ENCODE measurements at places on chromosomes 3 and 15.

DNA sequence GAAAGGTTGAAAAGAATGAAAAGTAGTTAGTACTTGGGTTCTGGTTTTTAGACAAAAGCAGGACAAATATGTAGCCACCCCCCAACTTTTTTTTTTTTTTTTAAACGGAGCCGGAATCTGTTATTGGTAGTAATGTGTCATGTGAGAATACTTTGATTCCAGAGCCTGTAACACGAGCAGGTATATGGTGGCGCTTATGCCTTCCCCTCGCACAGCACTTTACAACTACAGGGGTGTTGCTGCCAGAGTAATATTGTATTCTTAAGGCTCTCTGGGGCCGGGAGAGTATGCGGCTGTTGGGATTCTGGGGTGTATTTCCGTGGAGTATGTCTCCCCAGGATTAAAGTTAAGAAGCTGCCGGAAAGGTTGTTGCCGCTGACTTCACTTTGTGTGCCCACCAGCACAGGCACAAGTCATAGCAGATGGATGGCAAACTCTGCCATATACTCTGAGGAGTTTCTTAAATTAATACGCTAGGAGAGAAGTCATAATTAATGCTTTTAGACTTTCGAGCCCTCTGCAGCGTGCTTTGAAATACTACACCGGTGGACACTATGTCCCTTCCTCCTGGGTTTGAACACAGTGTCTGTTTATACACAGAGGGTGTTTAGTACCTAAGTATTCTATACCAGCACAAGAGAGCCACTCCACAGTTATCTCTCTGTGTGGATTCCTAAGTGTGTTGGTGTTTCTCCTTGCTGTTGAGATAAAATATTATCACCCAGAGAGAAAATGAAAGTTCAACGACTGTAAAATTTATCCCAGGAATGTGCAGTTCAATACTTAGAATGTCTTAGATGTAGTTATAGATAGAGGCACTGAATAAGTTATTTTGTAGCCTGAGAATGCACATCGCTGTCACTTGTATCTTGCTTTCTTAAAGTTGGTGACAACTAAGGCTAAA is 1.4 kb downstream of the MBNL1 start:
- DNase-seq = no peak

- DNase-seq = no peak
Measured at GRCh38 chr3:4995500-4996053, 16.3 kb downstream of the BHLHE40 start.

DNA sequence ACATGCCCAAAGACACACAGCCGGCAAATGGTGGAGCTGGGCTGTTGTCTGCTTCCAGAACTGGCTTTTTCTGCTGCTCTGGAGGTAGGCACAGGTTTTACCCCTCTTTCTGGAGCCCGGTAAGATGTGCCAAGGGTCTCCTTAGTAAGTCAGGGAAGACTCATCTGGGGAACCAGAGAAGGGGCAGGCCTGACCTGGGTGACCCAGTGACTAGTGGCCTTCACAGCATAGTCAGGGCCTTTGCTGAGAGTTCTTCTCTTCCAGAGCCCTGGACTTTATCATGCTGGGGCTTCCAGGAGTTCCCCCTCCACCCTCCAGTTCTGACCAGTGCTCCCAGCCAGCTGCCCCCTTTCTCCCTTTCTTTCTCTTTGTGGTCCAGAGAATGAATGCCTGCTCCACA is 3.2 kb downstream of the CD276 start:
- DNase-seq = no peak

DNA sequence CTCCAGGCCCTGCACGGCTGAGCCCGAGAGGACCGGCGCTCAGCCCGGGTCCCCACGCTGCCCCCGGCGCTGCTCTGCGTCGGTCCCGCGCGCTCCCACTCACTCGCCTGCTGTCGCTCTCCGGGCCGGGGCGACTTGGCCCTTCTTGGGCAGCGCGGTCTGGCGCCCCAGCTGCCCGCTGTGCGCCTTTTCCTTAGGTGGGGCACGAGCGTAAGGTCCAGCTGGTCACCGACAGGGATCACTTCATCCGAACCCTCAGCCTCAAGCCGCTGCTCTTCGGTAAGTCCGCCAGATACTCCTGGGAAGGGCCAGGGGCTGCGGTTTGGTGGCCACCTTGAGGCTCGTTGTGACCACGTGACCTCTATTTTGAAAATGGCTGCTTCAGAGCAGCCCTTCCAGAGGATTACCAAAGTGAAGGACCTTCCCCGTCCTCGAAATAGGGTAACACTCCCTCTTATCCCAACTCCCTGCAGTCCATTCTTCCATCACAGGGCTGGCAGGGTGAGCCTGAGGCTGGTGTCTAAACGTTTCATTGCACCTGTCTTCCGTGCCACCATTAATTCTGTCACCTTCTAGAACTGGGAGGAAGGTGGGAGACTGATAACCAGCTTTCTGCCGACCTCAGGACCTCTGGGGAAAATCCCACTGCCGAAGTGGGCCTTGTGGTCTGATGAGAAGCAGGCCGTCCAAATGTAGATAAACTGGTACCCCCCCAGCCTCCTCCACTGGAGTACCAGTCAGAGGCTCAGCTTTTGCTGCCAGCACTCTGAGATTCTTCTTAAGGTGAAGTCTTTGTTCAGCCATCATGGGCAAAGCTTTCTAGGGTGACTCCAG is 812 bp downstream of the P4HTM start:
- no peak for DNase-seq

GRCh38 chr15:57328897-57329296 is 47.4 kb upstream of the CGNL1 start:
- DNase-seq = no peak

- DNase-seq = no peak
Measured at GRCh38 chr3:116034794-116035193, 410.5 kb downstream of the LSAMP start.

DNA sequence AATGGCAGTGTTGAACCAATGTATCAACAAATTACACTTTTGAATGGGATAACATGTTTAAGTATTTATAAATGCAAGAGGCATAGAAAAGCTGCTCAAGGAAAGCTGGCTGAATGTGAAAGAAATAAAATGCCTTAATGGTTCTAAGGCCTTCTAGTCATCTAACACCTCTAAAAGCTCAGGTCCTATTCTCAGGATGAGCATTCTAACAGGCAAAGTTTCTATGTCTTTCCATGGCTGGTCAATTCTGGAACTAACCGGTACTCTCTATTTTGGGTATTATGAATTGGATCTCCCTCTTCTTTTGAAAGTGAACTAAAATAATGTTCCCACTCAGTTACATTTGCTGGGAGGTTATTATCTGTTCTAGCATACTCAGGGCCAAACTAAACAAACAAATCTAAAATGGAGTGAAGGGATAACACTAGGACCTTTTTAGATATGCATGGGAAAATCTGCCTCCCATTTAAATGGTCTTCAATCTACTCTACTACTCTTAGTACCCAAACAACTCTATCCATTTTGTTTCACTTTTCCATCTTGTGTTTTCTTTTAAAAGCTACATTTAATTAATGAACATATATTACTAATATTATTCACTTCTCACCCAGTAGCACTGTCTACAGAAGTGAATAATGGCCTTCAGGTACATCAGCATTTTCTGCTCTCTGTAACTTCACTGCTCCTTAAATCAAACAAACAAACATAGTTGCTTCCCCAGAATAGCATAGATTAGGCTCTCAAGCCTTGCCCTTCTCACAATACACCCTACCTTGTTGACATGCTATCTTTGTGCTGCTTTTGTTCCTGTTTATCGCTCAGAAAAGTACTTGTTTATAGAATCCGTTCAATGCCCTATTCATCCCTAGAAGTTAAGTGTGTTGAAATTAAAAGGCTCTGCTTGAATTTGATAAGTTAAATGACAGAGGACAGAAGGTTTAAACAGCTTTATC is 46.4 kb downstream of the CBLB start:
- DNase-seq = no peak

DNA sequence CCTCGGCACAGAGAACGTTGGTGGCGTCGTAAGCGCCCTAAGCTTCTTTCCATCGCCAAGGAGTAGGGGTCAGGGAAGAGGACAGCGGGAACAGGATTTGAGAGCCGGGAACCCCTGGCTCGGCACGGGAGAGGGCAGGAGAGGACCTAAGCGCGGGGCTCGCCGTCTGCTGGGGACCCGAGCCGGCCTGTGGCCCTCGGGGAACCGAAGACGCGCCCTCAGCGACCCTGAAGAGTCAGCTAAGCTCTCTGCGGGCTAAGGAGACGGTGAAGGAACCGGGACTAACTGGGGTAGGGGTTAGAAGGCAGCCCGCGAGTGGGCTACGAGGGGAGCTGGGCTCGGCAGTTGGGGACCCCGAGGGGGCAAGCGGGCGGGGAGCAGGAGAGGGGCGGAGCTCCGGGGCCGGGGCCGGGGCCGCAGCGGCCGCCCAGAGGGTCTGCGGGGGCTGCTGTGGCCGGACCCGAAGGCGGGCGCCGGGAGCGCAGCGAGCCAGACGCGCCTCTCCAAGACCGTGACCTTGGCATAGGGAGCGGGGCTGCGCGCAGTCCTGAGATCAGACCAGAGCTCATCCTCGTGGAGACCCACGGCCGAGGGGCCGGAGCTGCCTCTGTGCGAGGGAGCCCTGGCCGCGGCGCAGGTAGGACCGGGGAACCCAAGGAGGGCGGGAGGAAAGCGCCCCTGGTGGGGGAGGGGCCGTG is 574 bp downstream of the CASR start:
- DNase-seq = no peak

- DNase-seq = no peak
Measured at GRCh38 chr15:66644000-66644787, 57.8 kb upstream of the SMAD6 start.

- DNase-seq = no peak
Measured at GRCh38 chr3:57942872-57943283, 65.3 kb upstream of the FLNB start.

GRCh38 chr3:135141160-135141559 is 346.1 kb downstream of the EPHB1 start:
- DNase-seq = no peak

- DNase-seq = no peak
Measured at GRCh38 chr3:197522881-197523441, 32.8 kb downstream of the BDH1 start.

DNA sequence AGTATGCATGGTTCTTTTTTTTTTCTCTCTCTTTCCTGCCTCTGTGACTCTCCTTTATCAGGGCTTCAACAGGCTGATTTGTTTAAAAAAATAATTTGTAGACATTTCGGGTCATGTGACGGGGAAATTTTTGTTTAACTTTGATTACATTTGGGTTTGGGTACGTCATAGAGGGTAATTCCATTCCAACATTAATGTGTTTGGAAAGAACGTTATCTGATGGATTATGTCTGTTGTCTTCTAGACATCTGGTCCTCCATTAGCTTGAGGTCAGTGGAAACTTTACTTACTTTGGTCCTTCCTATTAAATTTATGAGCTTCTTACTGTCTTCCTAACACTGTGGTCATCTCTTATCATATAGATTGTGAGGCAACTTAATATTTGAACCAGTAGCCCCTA is 80.9 kb downstream of the STT3B start:
- no peak for DNase-seq

GRCh38 chr3:149581248-149581647 is 76.6 kb downstream of the WWTR1 start:
- DNase-seq = no peak

DNA sequence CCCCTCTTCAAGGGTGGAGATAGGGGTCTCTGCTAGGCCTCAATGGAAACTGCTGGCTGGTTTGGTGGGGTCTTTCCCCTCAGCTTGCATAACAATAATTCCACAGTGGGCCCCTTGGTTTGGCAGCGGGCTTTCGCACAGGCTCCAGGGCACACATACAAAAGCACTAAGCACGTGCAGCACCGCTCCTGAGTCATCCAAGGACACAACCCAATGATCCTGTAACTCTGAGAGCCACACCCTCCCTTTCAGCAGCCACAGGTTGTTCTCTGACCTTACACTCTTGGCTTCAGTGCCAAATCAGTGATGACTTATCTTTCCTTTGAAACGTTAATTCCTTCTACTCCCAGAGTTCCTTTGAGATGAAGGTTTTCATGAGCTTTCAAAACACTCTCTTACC is 41.7 kb downstream of the DAPK2 start:
- no peak for DNase-seq

DNA sequence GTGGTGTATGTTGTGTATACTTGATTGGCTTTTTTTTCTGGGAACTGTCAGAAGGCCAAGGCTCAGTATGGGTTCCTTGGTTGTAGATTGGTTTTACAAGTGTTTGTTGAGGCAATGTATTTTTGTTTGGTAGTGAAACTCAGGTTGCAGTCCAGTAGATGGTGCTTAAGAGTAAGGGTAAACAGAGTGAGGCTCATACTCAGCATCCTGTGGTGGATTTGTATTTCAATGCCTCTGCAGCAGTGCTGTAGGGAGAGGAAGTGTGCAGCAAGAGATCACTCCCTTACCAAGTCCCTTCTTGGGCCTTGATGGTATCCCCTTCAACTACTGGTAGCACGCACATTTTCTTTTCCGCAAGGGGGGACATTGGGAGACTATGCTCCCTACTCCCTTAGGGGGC is 428.5 kb upstream of the CNTN3 start:
- no peak for DNase-seq

DNA sequence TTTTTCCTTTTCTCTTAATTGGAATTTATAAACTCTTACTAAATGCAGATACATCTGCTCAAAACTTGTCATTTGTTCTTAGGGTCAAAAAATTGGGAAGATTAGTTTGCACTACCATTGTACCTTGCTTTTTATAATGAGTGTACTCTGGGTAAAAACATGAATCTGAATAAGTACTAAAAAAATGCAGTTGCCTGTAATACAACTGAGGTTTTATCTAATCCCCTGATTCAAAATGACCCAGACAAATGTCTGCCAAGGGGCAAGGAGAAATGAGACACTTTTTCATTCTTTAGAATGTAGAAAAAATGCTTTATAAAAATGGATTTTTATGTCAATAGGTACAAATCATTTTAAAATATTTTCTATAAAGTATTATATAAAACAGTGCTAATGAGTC is 42.4 kb downstream of the RASA2 start:
- DNase-seq = no peak

- DNase-seq = no peak
Measured at GRCh38 chr15:94327356-94327936, 96.1 kb downstream of the MCTP2 start.

DNA sequence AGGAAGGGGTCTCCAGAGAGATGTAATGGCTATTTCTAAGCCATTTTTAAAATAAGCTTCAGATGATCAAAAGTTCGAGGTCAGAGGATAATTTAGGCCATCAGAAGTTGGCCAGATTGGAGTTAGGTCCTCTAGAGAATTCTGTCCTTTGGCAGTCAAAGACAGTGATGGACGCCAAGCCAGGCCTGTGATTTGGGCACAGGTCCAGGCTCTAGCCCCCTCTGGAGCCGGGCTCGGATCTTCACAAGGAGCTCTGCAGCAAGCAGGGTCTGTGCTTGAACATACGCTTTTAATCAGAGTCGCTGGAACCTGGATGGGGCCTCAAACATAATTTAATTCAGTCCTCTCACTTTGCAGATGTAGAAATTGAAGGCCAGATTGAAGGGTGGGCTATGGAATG is 151.4 kb upstream of the BCL6 start:
- DNase-seq = no peak

- DNase-seq = no peak
Measured at GRCh38 chr3:178476886-178477285, 59.4 kb upstream of the KCNMB2 start.

GRCh38 chr15:74274470-74275038 is 38.4 kb downstream of the CCDC33 start:
- DNase-seq = no peak

DNA sequence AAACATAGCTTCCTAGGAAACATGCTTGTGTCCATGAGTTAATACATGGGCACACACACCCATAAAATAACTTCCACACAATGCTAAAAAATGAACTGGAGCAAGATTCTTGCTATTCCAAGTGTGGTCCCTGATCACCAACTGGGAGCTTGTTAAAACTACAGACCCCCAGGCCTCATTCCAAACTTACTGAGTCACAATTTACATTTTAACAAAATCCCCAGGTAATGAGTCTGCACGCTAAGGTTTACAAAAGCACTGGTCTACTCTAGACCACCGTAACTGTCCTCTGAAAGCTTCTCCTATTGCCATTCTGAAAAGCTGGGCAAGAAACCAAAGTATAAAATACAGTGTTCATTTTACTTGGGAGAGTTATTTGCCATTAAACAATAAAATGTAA is 45.4 kb downstream of the IGF2BP2 start:
- DNase-seq = no peak
